HT1080 (cell line): ENCODE measurements at places on chromosomes 5 and 9.

DNA sequence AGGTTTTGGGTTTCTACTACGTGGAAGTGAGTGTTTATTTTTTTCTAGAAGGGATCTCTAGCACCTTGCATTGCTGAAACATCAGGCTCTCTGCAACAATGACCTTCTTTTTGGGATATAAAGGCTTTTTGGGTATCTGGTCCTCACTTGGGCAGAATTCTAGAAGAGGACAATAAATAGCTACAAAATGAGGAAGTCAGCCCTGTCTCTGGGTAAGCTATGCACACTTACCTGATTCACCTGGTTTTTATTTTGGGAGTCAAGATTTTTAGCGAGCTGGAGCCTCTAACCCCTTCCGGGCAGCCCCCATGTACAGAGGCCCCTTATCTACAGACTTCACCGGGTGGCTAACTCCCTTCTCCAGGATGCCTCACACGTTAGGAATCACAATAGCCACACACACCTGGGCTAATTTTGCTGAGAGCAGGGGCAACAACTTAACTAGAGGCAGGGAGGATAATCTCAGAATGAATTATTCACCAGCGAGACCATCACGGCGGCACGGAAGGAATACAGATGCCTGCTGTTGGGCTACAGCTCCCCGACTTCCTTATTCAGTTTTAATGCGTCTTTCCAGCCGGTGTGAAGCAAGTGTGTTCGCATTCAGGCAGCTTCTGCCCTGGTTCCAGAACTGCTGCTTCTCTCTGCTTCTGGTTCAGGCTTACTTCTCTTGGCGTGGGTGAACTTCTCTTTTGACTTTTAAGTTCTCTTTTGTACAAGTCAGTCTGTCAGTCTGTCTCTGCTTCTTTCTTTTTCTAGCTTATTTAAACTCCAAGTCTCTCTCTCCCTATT, 341.0 kb upstream of the PANK3 start:
- no peak for DNase-seq

DNA sequence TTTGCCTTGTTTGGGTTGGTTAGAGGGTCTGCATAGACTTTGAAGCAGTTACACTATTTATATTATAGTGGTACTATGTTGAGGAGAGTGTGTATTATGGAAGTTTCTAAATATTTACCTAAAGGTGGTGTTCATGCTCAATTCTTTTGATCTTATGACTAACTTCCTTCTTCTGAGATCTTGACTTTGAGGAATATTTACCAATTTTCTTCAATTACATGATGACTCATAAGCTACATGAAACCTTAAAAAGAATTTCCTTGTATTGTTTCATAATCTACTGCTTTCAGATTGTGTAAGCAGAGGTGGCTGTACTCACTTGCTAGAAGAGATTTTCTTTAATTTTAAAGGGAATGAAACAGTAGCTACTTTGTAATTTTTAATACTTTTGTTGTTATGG, 276.1 kb downstream of the TAF11L14 start:
- peak; percentile 77 for DNase-seq

- no peak for DNase-seq
These were observed 72.9 kb downstream of the ARHGEF37 start for GRCh38 chr5:149654231-149654630.

DNA sequence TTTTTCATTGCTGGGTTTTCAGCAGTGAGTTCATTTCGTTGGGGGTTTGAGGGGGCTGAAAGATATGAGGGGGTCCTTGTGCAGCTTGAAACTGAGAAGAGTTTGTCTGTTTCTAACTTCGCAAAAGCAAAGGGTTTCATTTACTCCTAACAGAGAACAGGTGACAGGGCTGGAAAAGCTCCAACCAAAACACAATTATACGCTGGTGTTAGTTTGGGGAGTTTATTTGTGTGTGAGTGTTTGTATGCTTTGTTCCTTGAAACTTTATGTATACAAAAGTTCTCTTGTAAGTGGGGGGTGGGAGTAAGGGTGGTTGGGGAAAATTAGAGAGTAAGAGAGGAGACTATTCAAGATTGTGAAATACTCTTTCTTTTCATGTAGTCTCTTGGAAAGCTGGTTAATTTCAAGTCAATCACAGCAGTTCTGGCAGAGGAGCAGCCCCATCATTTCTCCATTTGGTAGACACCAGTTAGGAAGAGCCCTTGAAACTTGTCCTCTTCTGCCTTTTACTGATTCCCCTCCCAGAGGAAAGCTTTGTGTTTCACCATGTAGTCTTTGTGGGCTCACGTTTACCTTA, 881 bp downstream of the TNFAIP8 start:
- DNase-seq, result no peak

- peak; percentile 96 for DNase-seq
These were observed 352.7 kb downstream of the SPOCK1 start for GRCh38 chr5:137146402-137146890.

- no peak for DNase-seq
These were observed 25.8 kb downstream of the DDX46 start for GRCh38 chr5:134784241-134784920.

GRCh38 chr5:104412649-104413240, 850.2 kb upstream of the NUDT12 start:
- DNase-seq, result peak; percentile 40

- no peak for DNase-seq
These were observed 19.1 kb downstream of the CREBRF start for GRCh38 chr5:173075137-173075843.

DNA sequence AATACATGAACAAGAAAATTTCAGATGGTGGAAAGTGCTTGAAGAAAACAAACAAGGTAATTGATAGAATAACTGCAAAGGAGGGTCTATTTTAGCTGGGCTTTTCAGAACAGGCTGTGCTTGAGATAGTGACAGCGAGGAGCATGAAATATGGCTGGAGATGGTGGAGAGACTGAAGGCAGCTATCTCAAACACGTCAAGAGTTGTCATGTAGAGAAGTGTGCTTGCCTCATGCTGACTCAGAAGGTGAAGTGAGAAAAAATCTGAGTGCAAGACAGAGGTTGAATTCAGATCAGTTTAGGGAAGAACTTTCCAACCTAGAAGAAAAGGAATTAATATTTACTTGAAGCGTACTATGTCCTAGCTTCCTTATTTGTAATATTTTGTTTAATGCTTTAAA, 115.5 kb upstream of the RANBP3L start:
- DNase-seq, result peak; percentile 56

GRCh38 chr9:136225366-136225747, 20.3 kb downstream of the QSOX2 start:
- no peak for DNase-seq

GRCh38 chr5:14507156-14507941, 74.2 kb upstream of the OTULINL start:
- DNase-seq, result no peak

DNA sequence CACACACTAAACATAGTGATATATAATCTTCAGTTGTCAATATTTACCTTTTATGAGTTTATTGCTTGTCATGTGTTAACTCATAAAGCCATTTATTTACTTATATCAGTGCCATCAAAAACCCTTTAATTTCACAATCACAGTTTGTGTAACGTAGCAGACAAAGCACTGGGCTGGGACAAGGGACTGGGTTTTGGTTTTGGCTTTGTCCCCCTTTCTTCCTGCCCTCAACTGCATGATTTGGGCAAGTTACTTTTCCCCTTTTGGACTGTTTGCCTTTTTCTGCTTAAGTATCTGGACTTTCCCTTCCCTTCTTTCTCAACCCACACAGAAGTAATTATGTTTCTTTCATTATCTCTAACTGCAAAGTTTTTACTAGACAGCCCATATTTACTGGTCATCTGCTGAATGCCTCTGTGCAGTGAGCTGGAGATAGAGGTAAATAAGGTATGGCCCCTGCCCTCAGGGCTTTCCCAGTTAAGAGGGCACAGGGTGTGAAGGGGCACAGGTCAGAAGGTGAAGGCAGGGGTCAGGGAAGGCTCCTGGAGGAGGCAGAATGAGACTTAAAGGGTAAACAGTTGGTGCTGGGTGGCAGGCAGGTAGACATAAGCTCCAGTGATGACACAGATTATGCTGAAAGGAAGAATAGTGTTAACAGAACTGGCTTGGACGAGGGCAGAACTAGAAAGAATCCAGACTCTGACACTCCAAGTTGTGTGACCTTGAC, 14.8 kb upstream of the NR3C1 start:
- DNase-seq, result no peak

DNA sequence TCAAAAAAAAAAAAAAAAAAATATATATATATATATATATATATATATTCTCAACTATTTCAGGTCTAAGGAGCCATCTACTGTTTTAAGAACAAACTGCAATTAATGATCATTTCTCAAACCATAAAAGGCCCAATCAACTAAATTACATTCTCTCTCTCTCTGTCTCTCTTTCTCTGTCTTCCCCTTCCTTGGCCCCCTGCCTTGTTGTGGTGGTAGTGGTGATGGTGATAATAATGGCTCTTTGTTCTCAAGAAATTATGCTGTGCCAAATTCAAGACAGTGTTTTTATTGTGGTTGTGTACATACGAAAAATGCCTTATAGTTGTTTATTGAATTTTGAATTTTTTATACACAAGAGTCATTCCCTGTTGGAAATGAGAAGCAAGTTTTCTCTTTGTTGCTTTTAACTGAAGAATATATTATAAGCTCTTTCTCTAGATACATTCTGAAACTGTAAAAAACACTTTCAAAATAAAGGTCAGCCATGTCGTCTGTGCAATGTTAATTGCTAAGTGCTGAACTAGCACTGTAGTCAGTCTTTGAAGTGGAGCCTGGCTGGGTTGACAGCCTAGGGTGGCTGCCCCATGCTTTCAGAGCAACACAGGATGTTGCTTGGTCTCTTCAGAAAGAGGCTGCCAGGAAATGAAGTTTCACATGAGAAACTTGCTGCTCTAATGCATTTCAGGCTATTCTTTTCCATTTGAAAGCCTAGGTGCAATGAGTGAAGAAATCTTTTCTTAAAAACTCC, 96.0 kb downstream of the HINT1 start:
- peak; percentile 18 for DNase-seq

DNA sequence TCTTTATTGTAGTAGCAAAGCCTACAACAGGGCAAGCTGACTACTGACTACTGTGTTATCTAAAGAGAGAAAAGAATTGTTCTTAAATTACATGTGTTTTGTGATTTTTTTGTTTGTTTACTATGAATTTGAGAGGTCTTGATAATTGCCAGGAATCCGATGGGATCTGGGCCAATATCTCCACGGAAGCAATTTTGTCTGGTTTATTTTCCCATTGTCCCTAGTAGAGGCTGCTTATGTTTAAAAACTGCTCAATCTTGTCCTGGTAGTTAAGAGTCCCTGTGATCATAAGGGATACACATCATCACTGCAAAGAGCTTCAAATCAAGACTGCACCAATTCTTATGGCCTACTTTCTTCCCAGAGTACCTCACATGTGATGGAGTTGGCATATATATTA, 94.4 kb downstream of the GLDC start:
- DNase-seq, result no peak

DNA sequence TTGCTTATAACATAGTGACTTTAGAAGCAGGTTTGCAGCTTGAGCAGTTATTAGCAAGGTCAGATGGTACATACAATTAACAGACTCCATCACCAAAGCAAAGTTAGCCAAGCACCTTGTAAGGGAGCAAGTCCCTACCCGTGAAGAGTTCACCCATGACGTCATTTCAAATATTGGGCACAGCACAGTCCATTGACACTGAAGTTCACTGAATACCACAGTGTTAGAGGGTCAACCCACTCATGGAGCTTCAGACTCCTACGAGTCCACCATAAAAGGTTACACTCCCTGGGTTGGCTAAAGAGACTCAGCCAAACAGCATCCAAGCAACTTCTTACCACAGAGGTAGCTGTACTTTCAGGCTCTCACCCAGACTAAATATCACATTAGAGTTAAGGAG, 77.5 kb downstream of the GALNT10 start:
- DNase-seq, result no peak

GRCh38 chr9:133527444-133527920, 2.7 kb upstream of the MYMK start:
- no peak for DNase-seq

DNA sequence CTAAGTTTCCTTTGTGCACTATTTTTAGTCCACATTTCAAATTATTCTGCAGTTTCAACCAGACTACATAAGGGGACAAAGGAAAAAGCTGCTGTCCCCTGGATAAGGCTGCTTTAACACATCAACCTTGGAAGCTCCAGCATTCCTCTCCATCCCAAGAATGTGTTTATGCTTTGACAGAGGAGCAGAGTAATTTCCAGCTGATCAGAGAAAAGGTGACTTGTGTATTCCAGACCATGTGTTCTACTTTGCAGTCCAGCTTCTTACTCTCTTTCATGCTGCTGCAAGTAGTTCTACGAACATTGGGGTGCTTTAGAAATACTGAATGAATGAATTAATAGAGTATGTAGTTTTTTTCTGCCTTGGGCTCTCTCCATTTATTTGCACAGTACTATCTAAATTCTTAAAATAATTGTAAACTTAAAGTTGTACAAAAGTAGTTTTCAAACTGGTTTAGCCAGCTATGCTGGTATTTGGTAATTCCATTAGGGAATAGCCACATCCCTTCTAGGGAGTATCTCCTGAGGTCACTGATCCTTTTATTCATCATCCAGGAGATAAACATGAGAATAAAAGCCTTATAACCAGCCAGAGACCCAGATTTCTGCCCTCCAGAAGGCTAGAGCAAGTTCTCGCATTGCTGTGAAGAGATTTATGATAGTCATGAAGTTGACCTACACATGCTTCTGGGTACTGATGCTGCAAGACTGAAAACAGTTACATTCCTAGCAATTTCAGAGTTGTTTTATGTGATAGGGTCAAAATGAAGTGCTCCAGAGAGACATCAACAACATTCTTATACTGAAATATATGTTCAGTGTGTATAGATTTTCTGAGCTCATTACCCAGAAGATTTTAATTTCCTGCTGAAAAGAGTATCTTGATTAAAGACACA, 215.2 kb downstream of the COMMD10 start:
- DNase-seq, result no peak

DNA sequence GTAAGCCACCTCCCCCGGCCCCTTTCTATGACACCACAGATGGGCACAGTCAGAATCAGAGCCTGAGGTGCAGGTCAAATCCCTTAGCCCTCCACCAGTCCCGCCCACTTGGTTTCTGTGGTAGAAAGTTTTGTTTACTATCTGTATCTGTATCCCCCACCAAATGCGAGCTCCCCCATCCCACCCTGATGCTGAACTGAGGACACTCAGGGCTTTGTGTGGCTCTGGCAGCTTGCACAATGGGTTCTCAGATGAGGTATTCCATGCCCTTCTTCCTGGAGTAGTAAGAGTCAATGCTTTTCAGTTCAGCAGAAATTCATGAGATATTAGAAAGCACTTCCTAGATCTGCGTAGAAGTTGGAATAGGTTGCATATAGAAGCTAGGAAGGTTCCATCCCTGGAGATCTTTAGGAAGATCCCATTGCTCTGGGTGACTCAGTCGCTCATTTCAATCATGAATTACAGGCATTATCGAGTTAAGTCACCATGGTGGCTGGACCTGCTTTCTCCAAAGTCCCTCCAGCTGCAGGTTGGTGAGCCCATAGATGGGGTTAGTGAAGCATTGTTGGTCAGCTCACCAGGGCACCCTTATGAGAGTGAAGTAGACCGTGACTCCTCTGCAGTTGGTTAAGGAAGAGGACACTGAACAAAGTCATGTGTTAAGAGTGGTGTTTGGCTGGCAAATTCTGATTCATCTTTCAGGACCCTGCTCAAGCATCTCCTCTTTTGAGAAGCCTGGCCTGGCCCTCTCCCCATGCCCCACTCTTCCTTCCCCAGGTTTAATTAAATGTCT, 10.6 kb upstream of the KCNIP1 start:
- DNase-seq, result no peak
